NCI-H748 treated with DMSO at 0.1 percent for 48 hours (cell line): ENCODE measurements at places on chromosomes 12 and 14.

GRCh38 chr14:64682843-64683242 is 21.4 kb upstream of the PLEKHG3 start:
- no peak for DNase-seq

GRCh38 chr12:2212971-2213869 is 160.4 kb downstream of the CACNA1C start:
- no peak for DNase-seq

DNA sequence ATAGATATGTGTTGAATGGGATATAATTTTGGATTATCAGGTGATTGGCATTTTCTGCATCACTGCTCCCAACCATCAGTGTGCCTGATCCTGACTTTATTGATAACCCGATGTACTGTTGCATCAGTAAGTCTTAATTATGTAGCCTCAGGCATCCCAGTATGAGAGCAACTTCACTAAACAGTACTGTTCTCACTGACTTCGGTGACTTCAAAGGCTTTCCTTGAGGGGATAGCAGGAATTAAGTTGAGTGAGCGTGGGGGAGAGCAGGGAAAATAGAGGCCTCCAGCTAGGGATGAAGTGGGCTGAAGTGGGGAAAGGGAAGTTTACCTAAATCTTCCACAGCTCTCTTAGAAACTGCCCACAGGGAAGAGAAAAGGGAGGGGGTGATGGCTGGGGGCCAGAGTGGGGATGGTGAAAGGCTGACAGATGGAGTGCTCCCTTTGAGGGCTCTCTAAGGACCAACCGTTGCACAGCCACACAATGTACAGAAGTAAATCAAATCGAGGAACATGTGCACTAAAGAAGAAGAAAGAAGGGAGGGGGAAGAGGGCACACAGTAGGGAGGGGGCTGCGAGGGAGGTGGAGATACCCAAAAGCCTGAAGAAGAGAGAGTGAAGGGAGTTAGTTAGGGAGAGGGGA is 10.7 kb upstream of the NEUROD4 start:
- no peak for DNase-seq

- no peak for DNase-seq
These were observed 8.2 kb upstream of the CRADD start for GRCh38 chr12:93668919-93669418.

DNA sequence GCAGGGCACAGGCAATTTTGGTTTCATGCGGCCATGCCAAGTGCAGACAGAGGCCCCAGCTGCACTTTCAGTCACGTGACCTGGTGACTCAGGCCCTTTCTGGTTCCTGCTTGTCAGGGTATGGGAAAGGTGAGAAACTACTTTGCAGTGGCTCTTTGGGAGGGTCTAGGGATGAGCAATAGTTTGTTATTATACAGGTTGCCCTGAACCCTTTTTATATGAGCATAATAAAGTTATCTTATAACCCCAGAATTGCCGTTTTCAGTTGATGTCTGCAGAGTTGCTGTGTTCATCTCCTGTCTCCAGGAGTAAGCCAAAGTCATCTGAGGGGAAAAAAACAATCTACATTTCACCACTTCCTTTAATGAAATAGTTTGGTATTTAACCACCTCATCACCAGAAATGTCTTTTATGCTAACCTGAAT is 30.9 kb upstream of the EMP1 start:
- DNase-seq: no peak

- peak; percentile 51 for DNase-seq
These were observed 3.3 kb downstream of the COL2A1 start for GRCh38 chr12:48000878-48001504.

DNA sequence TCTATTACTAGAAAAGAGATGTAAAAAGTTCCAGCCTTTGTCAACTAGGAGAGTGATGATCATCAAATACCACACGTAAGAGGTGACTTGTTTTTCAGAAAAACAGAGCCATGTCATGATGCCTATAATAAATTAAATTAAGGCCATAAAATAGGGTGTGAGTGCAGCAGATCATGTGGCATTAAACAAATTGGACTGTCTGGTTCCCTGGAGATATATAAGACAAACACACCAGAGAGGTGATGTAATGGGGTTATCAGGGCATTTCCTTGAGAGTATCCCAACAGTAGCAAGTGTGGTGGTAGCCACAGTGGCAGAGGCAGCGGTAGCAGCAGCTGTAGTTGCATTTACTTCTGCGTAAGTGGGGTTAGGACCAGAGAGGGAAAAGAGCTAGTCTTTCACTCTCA is 14.6 kb upstream of the GALNT6 start:
- peak; percentile 14 for DNase-seq
